ENCODE measurements at places on chromosomes 4 and X.
A peak's percentile ranks its signal among the peaks of the same experiment; 100 is the strongest.

DNA sequence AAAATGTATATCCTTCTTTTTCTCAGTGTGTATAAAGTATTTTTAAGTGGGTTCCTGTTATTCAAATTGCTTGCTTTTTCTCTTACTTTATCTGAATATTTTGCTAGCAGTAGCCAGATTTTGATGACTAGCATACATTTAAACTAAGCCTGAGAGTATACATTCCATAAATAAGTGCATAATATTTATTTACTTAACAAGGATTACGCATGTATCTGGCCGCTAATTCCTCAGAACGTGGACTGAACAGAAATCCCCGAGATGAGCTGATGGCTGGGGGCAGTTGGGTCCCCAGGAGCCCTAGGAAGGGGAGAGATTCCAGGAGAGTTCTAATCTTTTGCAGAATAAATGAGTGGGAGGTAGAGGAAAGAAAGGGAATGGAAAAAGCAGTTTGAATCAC lies 91.0 kb downstream of the PHOX2B start:
- no peak for DNase-seq

- no peak for DNase-seq
Observed at GRCh38 chrX:139801397-139801813, 93.4 kb upstream of the MCF2 start.

GRCh38 chrX:49072712-49073095 lies 1.1 kb downstream of the PRAF2 start:
- no peak for DNase-seq

DNA sequence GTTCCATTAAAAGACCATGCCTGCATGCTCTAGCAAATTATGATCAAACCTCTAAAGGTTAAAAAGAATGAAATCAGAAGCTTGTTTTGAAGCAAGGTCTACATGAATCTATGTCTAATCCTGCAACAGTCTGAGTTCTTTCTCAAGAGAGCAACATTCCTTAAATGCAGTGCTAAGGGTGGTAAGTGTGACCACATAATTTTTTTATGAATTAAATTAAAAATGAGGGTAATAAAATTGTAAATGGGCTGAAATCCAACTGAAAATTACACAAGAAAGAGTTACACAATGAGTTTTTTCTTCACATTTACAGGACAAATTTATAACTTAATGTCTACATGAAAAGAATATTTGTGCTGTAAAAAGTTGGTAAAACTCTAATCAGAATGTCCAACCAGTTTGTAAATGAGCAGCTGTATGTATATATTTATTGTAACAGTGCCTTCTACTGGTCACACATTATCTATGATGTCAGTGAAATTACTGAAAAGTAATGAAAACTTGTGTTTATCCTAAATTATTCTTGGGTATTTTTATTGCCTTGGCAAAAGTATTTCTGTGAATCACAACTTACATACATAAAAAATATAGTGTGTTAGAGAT lies 336.3 kb upstream of the PITX2 start:
- no peak for DNase-seq

DNA sequence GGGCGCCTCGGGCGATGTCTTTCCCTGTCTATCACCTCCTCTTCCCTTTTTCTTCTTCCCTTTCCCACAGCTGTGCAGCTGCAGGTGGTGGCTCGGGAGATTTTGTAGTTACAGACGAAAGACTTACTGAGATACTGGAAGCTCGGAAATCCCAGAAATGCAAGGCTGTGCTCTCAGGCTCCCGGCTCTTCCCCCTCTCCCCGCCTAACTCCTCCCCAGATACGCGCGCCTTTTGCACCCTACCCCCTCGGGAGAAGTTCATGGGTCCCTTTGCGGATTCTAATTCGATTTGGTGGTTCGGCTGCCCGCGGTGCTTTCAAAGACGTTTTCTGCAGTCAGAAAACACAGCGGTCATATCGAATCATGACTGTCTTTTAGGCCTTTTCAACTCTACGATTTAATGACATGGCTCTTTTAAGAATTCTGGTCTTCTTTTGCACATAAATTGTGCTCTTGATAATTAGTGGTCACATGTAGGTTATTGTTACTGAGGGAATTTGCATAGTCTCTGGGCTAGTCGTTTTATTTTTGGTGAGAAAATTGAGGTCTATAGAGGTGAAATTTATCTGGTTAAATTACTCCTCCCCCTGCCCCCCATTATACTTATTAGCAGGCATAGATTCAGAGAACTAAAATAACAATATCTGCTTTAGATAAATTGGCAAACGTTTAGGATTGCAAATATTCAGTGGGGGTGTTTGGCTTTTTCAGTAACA lies 1.6 kb downstream of the SEPTIN11 start:
- no peak for DNase-seq

DNA sequence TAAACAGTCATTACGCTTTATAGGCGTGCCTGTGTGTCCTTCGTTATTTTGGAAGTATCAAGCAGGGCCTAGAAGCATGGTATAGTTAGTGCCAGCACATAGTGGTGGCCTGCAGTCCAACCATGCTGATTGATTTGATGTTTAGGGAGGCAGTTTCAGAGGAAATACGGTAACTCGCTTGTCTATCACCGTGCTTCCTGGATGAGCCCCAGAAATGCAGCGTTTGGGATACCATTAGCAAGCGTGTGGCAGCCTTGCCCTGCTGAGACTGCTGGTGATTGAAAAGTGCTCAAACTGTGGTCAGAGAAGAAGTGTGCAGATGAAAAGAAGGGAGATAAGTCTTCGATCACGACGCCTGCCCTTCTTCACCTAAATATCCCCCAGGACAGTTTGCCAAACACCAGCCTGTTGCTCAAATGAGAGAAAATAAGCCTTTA lies 158.4 kb downstream of the CHIC2 start:
- peak; percentile 20 for DNase-seq

DNA sequence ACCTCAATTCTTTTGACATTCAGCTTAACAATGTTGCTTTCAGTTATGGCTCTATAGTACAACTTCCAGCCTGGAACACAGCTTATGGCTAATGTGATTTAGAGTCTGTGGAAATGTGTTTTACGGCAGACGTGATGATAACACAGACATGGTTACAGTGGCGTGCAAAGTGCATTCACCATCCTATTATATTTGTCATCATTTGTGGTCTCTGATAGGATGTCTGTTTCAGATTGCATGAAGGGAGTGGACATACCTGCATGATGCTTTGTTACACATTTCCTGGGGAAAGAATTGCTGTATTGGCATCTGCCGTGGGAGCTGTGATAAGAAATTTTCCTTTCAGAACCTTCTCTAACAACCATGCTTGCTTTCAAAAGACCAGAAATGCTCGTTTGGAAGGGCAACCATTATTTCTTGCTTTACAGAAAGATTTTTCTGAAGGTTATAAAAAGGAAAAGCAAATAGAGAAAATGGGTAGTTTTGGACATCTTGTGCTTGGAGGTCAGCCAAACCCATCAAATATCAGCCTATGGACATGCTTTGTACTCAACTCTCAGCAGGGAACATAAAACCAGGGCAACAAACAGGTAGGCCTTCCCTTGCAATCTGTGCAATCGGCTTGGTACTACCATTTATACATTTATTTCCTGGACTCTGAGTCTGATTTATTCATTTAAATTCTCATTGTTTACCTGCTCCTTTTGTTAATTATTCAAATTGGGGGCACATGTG lies 273.9 kb downstream of the TLL1 start:
- DNase-seq: no peak

DNA sequence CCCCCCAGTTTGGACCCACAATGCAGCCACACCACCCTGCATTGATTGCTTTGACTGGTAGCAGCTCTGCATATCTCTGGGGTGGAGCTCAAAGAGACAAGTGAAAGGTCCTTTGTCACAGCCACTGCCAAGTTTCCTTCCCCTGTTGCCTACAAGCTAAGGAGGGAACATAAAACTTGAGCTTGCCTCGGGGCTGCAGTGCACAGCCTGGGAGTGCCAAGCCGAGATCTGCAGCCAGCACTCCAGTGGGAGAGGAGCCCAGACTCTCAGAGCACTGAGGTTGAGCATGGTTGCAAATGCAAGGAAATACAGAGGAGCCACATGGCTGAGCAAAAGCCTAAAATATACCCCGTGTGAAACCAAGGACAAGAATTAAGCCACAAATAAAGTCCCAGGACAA lies 142.2 kb downstream of the DKK2 start:
- no peak for DNase-seq

GRCh38 chrX:77422891-77423648 lies 24.1 kb upstream of the FGF16 start:
- DNase-seq: no peak

DNA sequence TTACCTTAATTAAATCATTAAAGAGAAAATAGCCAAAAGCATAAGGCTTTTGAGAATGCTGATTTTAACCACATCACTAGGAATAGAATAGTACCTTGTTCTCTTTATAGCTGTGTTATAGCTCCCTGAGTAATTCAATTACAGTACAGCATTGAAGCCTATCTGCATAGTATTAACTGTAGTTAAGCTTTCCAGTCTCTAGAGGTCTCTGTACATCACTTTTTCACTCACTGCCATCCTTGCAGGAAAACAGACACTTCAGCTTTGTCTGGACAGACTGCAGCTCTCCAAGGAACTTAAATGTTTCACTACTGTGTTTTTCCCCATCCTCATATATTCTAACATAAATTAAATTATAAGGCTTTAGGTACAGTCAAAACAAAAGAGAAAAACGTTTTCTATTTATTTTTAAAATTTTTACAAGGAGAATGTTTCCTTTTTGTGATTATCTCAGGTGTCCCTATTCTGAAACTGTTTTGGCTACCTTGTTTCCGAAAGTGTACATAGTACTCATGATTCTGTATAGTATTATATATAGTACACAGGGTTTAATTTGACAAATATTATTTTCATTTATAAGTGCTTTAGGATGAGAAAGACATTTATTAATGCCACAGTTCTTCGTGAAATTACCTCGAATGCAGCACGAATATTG lies 407.9 kb downstream of the PCDH18 start:
- DNase-seq: peak; percentile 75

GRCh38 chr4:83282049-83282535 lies 2.5 kb downstream of the COQ2 start:
- peak; percentile 38 for DNase-seq

- DNase-seq: no peak
Observed at GRCh38 chrX:84724576-84724975, 222.3 kb upstream of the HDX start.

- no peak for DNase-seq
Observed at GRCh38 chr4:142984871-142985585, 138.9 kb upstream of the INPP4B start.

DNA sequence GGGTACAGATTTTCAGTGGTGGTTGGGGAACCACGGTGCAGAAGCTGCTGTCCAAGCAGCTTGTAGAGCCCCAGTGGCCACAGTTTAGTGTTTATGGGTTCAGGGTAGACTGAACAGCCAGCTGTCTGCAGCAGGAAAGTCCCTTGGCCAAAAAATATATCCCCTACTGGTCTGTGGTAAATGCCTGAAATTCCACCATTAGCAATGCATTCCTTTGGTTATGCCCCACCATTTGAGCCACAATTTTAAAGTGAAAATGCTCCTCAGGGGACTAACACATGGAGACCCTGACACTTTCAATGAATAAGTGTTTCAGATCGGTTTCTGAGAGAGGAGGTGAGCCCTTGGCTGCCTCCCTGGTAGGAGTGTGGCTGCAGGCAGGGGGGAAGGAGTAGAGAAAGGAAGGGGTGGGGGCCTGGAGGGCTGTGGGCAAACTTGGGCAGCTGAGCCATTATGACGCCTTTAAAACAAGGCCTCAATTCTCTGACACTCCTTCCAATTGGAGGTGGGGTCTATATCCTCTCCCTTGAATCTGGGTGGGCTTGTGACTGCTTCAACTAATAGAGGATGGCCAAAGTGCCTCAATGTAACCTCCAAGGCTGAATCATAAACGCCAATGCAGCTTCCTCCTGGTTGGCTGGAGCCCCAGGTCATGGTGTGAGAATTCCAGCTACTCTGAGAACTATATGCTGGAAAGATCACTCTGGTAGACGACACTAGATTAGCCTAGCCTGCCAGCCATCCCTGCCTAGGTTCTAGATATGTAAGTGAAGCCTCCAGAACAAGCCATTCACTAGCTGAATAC lies 75.8 kb upstream of the ATP6AP2 start:
- no peak for DNase-seq

DNA sequence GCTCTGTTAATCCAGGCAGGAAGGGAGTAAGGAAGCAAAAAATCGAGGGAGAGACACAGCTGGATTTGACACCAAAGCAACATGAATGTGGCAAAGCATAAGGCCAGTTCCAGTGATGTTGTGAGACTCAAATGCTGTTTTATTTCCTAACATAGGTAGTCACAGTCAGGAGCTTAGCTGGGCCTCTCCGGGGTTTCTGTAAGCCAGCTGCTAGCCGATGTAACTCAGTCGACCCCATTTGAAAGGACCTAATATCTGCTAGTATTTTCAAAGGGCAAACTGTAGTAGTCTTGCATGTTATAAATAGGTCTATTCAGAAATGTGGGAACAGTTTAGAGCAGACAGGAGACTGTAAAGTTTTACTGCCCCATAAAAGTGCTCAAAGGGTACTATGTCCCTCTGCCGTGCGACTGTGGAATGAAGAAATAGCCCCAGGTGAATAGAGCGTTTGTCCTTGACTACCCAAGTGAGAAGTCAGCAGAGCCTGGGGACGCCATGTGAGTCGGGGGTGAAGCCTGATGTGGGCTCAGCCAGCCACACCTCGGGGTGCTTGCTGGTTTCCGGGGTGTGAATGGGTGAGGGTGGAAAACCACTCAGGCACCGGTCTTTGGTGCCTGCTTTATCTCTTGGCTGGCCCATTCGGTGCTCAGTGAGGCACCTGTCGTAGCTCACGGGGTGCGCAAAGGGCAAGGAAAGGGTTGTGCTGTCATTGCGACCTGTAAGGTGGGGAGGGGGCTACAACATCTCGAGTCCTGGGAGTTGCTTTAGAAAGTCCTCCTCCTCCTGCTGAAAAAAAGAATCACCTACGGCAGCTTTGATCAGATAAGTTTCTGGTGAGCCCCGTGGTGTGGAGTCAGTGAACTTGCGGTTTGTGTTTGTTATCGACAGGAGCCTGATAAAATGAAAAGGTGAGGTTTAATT lies 745 bp downstream of the TRIM2 start:
- no peak for DNase-seq

DNA sequence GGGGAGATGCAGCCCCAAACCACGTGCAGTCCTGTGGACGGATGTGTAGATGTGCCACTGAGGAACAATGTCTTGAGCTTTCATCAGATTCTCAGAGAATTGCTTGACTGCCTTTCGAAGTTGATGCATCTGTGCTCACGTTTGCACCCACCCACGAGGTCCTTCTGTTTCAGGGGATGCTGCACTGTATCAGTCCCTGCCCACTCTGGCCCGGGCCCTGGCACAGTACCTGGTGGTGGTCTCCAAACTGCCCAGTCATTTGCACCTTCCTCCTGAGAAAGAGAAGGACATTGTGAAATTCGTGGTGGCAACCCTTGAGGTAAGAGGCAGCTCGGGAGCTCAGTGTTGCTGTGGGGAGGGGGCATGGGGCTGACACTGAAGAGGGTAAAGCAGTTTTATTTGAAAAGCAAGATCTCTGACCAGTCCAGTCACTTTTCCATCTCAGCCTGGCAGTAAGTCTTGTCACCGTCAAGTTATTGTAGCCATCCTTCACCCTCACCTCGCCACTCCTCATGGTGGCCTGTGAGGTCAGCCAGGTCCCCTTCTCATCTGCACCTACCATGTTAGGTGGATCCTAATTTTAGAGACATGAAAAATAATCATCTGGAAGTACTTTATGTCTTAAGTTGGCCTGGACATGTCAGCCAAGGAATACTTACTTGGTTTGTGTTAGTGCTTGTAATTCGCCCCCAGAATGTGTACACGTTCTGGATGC lies 36.4 kb upstream of the MSANTD1 start:
- DNase-seq: no peak

Measured in NCI-H748 treated with DMSO at 0.1 percent for 48 hours (cell line).